Hematopoietic multipotent progenitor cell treated with erythropoietin and hydrocortisone succinate and interleukin-3 and kit ligand, for 15 days (in vitro differentiated cells): ENCODE measurements at places on chromosomes 12 and 14.

GRCh38 chr14:104150136-104151025, 12.0 kb downstream of the KIF26A start:
- peak; percentile 81 for DNase-seq

DNA sequence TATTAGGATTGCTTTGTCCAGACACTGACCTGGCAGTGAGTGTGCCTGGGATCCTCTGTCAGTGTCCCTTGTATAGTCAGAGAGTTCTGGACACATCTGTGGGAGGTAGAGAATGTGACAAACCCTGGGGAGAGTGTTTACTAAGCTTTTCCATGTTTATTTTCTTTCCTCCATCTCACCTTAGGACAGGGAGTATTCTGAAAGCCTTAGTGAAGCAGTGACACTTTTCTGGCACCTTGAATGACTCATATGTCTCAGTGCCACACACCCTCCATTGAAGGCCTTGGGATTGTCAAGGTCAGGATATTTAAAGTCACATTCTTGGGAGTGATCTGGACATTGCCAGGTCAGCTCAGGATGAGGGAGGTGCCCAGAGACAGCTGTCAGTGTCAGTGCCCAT, 34.9 kb upstream of the CTDSP2 start:
- DNase-seq, result no peak

GRCh38 chr14:97106166-97106565, 309.0 kb downstream of the VRK1 start:
- no peak for DNase-seq

DNA sequence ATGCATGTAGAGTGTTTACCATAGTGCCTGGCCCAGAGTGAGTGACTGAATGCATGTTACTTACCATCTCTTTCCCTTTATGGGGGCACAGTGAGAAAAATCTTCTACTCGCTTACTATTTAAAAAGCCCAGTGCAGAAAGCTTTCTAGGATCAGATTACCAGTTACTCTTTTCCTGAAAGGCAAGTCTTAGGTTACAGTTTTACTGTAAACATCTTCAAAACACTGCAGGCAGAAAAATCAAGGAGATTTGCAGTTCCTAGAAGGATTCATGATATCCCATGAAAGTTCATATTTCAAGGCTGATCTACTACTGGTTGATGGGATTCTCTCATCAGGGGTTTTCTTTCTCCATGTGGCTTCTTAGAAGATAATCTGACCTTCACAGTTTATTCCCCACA, 29.3 kb upstream of the DAAM1 start:
- no peak for DNase-seq

DNA sequence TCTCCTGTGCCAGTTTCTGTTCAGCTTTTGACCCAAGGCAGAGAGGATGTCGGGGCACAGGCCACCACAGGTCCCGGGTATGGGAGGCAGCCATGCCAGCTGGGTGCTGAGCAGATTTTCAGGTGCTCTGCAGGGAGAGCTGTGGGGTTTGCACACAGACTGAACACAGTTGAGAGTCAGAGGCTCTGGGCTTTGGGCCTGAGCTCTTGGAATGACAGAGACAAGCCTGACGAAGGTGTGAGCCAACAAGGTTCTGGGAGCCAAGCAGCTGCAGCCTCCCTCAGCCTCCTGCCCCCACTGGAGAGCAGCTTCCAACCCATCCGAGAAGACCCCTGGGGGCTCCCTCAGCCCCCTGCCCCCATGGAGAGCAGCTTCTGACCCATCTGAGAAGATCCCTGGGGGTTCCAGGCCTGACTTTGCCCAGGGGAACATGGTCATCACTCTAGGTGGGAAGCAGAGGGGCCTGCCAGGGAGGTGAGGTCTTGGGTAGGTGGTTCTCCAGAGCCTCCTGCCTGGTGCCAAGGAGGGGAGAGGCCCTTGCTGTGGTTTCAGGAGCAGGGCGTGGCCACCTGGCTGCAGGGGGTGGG, 13.8 kb downstream of the FBRSL1 start:
- no peak for DNase-seq

GRCh38 chr14:77212097-77212870, 30.7 kb downstream of the TMEM63C start:
- DNase-seq, result no peak

DNA sequence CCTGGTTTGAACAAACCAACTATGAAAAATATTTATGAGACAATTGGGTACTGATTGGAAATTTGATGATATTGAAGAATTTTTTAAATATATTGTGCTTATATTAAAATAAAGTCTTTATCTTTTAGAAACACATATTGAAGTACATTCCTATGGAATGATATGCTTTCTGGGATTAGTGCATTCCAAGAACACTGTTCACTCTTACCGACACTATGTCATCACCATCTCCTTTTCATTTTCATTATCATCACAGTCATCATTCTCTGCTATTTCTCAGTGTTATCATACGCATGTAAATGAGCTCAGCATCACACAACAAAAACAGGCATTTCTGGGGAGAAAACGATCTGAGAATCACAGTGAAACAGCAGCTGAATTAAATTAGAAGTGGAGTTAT, 513.3 kb upstream of the CCDC196 start:
- no peak for DNase-seq

DNA sequence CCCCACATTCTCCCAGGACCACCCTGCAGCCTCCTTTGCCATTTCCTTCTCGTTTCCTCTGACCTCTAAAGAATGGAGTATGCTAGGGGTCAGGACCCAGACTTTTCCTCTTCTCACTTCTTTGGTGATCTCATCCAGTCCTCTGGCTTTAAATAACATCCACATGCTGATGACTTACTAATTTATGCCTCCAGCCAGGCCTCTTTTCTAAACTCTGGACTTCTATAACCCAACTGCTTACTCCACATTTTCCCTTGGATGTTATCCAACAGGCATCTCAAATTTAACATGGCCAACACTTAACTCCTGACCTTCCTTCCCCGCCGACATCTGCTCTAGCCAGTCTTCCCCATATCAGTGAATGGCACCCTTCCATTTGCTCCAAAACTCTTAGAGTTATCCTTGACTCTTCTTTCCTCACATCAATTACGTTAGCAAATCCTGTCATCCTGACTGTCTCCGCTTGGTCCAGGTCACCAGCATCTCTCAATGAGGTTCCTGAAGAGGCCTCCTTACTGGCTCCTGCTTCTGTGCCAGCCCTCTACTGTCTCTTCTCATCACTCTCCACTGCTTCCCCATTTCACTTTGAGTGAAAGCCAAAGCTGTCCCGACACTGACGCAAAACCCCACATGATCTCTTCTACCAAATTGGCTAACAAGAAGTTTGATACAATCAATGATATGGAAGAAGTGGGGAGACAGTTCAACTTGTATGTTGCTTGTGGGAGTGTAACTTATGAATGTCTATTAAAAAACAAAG, 42.7 kb downstream of the TMBIM6 start:
- no peak for DNase-seq

GRCh38 chr12:45051572-45052125, 750 bp upstream of the DBX2 start:
- no peak for DNase-seq

- DNase-seq, result no peak
Observed at GRCh38 chr14:103433916-103434563, 48.8 kb downstream of the MARK3 start.

DNA sequence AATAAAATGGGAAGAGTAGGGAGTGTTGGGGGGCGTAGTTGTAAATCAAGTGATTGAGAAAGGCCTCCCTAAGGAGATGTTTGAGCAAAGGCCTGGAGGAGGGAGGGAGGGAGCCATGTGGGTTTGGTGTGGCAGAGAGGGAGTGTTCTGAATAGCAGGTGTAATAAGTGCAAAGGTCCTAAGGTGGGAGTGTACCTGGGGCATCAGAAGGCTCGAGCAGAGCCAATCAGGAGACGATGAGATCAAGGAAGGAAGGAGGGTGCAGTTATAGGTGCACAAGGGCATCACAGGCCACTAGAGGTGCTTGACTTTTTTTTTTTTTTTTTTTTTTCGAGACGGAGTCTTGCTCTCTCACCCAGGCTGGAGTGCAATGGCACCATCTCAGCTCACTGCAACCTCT, 77.9 kb upstream of the PLXNC1 start:
- no peak for DNase-seq
